ENCODE measurements at places on chromosomes 2 and 18.

- peak; percentile 85 for DNase-seq
Measured at GRCh38 chr2:239246723-239247122, 154.1 kb downstream of the HDAC4 start.

DNA sequence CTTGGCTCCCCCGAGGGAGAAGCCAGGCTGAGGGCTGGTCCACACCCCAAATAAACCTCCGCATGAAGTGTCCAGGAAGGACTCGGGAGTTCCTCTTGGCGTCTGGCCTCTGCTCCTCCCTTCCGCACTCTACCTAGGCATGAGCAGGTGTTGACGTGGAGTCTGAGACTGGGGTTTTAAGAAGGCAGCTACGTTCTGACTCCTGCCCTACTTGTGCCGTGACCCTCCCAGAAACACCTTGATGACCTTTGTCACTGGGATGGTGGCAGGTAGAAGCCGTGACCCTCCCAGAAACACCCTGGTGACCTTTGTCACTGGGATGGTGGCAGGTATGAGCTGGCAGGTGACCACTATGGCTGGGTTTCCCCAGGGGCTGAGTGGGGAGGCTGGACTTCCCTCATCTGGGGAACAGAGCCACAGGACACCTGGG is 54.8 kb downstream of the HS6ST1 start:
- no peak for DNase-seq

DNA sequence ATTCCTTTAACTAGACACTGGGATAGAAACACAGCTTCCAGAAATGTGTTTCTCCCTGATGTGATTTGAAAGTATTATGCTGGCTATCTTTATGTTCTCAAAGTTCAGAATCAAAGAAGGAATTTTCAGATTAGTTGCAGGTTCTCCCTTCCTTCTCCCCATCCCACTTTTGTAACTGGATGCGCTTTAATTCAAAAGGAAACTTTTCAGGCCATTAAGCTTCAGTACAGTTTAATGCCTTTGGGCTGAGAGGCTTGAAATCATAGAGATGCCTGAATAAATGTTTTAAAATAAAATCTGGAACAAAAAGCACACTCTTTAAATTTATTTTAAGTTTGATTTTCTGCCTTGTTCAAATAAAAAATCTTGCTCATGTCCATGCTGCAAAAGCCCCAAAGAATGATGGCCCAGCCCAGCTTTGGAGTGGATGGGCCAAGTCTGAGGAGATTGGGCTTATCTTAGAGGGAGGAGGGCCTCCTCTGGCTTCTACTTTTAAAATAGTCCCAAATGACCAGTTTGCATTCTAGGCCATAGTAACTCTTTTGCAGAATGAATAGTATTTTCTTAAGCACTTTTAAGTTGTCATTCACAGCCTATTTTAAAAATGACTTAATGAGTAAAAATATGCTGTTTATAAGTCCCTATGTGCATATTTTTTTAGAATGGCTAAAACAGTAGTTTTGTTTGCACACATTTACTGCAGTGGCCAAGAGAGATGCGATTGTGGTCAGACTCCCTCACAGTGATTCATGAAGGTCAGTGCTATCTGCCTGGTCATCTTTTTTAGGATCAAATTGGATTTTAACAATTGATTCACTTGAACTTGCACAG is 129.2 kb downstream of the MTX2 start:
- DNase-seq: no peak

DNA sequence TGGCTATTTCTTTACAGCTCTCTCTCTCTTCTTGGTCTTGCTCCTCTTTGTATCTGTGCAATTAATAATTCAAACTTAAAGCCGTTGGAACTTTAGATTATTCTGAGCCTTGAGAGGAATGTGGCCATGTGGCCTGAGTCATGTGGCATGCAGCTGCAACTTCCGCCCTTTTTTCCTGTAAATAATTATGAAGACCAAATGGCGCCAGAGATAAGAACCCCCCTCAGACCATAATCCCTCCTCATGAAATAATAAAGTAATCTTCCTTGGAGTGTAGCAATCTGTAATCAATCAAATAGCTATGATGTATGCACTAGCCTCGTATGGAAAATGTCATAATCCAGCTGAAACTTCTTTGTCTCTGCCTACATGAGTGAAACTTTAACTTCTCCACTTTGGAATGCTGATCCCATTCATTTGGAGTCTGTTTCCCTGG is 13.5 kb upstream of the TWSG1 start:
- no peak for DNase-seq

DNA sequence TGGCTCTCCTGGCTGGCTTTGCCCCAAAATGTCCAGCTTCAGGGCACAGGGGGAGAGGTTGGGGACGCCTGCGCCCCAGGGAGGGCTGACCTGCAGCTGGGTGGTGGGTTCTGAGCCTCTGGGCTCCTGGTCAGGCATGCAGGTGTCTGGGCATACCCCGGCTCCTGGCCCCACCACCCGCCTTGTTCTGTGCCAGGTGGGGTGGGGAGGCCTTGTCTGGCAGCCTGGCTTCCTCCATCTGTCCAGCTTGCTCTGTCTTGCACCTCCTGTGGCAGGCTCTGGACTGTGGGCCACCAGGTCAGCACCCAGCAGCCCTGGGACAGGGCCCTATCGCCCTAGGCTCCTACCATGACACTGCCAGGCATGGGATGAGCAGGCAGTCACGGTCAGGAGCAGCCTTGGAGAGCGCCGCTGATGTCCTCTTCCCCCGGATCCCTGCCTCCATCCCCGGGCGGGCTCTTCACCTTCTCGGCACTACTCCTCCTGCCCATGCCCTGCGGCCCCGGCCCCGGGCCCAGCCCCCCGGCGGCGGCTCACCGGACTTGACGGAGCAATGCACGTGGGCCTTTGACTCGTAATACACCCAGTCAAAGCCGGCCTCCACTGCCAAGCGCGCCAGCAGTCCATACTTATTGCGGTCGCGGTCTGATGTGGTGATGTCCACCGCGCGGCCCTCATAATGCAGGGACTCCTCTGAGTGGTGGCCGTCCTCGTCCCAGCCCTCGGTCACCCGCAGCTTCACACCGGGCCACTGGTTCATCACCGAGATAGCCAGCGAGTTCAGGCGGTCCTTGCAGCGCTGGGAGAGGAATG is 3.6 kb downstream of the IHH start:
- DNase-seq: no peak

- DNase-seq: no peak
Measured at GRCh38 chr2:111116011-111116746, 4.5 kb upstream of the BCL2L11 start.

Measured in NCI-H2029 (cell line).